AG09309 (cell line): ENCODE measurements at places on chromosomes 6 and 20.
A peak's percentile ranks its signal among the peaks of the same experiment; 100 is the strongest.

DNA sequence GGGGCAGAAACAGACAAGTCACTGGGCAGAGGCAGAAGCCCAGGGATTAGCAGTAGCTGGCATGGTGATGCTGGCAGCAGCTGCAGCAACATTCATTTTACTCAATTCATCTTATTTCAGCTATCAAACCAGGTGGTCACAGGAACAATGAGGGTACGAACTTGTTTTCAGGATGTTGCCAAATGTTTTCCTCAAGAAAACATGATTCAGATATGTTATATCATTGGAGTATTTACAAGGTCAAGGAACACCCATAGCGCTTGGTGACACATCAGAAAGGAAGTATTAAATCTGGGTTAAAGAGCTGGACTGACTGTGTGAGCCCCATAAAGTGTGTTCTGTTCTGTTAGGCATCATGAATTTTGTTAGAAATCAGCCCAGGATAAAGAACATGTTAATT lies 456.9 kb upstream of the ID4 start:
- peak; percentile 16 for DNase-seq

- no peak for DNase-seq
These were observed 117.3 kb downstream of the JARID2 start for GRCh38 chr6:15363164-15363522.

DNA sequence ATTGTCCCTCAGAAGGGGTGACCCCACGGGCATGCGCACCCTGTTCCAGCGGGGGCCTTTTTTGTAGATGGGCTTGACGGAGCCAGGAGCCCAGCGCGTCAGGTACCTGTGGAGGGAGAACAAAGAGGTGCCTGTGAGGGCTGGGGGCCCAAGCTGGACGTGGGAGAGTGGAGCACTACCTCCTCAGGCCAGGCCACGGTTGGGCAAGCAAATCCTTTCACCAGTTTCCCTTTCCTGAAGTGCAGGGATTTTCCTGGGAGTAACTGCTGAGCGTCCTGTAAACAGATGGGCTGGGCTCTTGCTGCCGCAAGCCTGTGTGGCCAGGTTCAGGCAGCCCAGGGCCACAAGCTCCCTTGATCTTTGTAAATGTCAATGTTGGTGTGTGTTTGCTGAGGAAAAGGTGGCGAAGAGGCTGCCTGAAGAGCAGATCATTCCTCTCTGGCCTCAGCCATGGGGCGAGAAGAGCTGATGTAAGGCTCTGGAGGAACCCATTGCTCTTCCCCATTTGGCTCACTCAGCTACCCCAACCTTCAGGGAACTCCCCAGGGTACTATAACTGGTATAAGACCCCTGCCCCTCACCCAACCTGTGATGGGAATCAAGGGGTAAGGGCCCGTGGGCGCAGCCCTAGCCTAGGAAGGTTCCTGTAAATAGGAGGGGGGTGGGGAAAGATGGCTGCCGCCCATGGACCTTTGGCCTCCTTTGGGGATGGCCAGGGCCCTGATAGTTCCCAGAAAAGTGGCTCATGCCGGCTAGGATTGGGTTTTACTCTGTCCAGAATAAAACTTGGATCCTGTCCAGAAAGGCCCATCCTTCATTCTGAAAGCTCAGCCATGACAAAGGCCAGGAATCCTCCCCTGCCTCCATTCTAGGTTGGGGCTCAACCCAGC lies 15.5 kb downstream of the MRPS18A start:
- no peak for DNase-seq

DNA sequence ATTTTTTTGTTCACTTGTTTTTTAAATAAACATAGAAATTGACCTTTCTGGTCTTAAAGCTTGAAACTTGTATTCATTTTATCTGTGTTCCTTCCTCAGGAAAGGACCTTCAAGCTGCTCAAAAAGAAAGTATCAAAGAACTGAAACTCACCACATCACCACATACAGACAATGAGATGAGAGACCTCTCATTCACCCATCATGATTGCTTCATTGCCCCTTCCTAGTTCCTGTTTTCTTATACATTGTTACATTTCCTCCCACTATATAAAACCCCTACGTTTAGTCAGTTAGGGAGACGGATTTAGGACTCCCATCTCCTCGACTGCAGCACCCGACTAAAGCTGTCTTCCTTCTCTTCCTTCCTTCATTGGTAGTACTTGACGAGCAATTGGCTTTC lies 180.5 kb upstream of the OPRM1 start:
- no peak for DNase-seq

- DNase-seq: no peak
These were observed 23.9 kb downstream of the CD83 start for GRCh38 chr6:14141351-14142062.

DNA sequence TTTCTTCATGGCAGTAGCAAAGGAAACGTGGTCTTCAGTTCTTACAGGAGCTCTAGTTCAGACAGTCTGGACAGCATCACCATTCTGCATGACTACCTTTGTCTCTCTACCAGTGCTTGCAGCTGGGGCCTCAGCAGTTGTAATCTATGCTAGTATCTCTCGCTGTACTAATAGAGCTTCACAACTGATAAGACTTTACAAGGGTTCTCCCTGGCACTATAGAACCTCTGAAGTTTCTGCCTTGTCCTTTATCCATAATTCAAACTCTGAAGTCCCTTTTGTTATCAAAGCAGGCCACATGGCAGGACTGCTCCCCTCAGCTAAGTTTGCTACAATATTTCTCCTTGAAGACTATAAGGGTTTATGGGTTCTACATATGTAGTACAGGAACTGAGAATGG lies 842.1 kb upstream of the ADGRB3 start:
- no peak for DNase-seq

DNA sequence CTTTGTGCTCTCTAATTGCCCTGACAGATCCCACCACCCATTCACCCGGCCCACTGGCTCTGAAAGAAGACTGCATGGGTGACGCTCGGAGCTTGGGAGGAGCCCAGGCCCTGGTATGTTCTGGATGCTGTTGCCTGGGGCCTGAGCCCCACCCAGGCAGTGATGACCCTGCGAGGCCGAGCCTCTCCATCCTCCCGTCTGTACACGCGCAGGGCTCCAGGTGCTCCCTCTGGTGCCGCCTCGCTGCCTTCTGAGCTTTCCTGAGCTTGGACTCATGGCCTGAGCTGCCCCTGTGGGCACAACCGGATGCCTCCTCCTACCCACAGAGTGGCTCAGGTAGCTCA lies 61.2 kb downstream of the STK35 start:
- DNase-seq: no peak
